Fibroblast of lung (primary cell): ENCODE measurements at places on chromosomes 7 and 10. TPM values are rescaled to one million over a fixed set of nuclear protein-coding genes. Genes with fewer than 3 reads are reported as not detected.
A peak's percentile ranks its signal among the peaks of the same experiment; 100 is the strongest.

The AKR1C2 gene
- 10.6 and 13.4 TPM in 2 replicates for total RNA-seq

The ENTPD1 gene
- 1.0 and 3.3 TPM in 2 replicates for total RNA-seq

The IFIT3 gene
- total RNA-seq, result 23.6 and 33.5 TPM in 2 replicates

The PRF1 gene
- total RNA-seq, result not detected in 2 replicates

The HTRA1 gene
- total RNA-seq, result 109 and 198 TPM in 2 replicates

The PARD3 gene
- total RNA-seq, result 43.1 and 46.4 TPM in 2 replicates

The CLEC5A gene
- not detected in 2 replicates for total RNA-seq

The CAMK2B gene
- total RNA-seq, result 0.17 and 0.26 TPM in 2 replicates

The MYOZ1 gene
- total RNA-seq, result 0.17 and 0.51 TPM in 2 replicates

The ZNF727 gene
- 1.5 and 6.4 TPM in 2 replicates for total RNA-seq

The NYAP1 gene
- total RNA-seq, result 0.26 and 0.33 TPM in 2 replicates

The LBX1 gene
- total RNA-seq, result under 0.01 TPM in 2 replicates

The FXYD4 gene
- total RNA-seq, result not detected in 2 replicates

The WASHC2A gene
- 62.9 and 64.2 TPM in 2 replicates for total RNA-seq

GRCh38 chr10:33509231-33509831 lies 174.9 kb upstream of the NRP1 start:
- DNase-seq, result peak; percentile 96

- no peak for DNase-seq
Measured at GRCh38 chr10:95411635-95412034, 120.8 kb upstream of the PDLIM1 start.

DNA sequence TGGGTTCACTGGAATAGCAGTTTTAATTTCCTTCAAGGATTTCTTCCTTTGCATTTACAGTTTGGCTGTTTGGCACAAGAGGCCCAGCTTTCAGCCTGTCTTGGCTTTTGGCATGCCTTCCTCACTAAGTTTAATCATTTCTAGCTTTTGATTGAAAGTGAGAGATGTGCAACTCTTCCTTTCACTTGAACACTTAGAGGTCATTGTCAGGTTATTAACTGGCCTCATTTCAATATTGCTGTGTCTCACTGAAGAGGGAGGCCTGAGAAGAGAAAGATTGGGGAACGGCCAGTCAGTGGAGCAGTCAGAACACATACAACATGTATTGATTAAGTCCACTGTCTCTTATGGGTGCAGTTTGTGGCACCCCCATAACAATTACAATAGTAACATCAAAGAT lies 33.9 kb downstream of the PTTG1IP2 start:
- no peak for DNase-seq

DNA sequence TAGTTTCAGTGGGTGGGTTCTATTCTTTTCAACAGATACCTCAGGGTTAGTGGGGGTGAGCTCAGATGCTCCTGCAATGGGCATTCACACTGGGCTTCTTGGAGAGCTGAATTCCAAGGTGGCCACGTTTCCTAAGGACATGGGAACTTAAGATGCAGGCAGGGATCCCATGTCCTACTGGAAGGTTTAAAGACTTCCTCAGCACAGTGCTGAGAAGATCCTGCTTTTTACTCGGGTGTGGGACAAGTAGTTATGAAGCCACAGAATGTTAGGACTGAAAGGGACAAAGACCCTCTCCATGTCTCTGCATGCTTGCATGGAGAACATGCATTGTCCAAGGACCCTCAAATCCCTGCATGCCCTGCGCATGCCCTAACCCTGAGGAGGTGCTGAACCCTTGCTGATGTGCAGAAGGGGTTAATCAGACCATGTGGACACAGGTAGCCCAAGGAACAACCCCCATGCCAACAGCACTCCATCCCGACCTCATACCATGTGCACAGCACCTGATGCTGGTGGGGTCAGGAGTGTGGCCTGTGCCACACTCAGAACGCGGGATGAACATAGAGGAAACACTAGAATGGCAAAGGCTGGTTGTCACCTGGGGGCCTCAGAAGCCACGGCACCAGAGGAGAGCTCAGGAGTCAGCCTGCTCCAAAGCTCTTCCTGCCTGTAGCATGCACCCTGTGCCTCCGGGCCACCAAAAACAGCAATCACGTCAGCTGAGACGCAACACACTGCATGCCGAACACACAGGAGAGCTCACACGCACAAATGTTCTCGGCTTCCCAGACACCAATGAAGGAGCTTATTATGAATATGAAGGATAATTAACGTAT lies 15.2 kb downstream of the IL2RA start:
- DNase-seq, result no peak

DNA sequence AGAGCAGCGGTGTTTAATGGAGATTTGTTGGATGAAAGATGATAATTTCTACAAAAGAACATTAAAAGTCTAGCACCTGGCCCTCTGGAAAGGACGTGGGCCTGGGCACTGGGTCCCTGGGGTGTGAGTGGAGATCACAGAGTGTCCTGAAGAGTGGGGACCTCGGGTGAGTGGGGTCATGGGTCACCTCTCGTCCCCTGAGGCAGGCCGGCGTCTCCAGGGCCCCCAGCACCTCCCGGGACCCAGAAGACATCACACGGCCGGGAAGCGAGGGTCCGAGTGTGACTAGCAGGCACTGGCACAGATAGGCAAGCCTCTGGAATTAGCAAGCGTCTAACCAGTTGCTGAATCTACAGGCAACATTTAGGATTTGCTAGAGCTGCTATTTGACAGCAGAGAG lies 257.2 kb downstream of the MAD1L1 start:
- no peak for DNase-seq

DNA sequence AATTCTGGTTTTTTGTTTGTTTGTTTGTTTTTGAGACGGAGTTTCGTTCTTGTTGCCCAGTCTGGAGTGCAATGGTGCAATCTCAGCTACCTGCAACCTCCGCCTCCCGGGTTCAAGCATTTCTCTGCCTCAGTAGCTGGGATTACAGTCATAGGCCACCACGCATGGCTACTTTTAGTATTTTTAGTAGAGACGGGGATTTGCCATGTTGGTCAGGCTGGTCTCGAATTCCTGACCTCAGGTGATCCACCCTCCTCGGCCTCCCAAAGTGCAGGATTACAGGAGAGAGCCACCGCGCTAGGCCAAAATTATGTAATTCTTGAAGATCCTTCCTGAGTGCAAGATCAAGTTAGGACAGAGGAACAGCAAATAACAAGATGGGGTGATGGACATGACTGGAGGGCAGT lies 719 bp downstream of the ZNF33B start:
- no peak for DNase-seq

DNA sequence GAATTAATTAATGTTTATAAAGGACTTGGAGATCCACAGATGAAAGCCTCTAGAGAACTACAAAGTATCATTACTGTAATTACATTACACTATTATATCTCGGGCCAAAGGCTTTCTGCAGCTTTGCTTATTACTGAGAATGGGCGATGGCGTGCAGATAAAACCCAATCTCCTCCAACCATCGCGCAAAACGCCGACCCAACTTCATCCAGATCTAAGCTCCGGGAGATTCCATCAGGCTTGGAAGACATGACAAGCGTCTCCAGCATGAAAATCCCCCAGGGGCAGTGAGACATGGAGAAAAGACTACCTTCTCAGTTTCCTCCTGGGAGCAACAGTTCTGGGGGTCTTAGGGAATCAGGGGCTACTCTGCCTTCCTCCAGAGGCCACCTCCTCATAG lies 42.2 kb upstream of the CUX1 start:
- no peak for DNase-seq

DNA sequence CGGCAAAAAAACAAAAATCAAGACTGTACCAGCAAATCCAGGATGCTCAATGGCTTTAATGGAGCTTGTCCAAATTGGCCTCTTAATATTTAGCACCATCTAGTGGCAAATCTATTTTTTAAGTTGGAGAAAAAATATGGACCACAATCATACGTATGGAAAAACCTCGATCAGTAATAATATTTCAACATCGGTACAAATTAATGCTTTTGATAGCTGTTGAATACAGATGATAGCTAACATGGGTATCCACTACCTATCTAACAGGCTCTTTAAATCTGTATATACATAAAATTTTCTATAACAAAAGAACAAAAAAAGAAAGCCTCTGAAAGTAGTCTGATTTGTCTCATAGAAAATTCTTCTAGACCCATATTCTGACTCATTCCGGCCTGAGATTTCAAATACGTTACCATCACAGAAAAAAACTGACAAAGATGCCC lies 29.2 kb downstream of the COA1 start:
- peak; percentile 68 for DNase-seq

GRCh38 chr7:1623810-1624209 lies 46.3 kb upstream of the ELFN1 start:
- DNase-seq, result no peak

DNA sequence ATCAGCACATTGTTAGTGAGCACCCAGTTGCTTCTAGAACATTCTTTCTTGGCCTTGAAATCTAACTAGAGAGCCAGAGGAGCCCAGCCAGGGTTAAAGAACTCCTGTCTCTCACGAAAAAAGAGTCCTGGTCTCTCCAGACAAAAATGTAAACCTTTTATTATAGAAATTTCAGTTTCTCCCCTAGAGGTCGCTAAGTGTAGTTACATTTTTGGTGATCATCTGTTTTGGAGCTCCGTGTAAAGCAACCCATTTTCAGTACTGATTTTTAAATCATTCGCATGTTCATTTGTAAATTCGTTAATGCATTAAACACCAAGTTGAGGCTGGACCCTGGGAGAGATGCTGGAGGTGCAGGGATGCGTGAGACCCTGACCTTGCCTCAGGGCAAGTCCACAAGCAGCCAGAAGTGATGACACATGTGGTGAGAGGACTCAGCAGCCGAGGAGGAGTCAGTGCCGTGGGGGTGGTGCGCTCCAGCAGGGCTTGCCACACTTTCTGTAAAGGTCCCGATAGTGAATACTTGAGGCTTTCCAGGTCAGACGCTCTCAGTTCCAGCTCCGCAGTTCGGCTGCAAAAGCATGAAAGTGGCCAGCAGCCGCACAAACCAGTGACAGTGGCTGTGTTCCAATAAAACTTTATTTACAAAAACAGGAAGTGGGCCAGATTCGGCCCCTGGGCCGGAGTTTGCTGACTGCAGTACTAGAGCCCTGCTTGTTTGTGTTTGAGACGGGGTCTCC lies 578.6 kb upstream of the FOXK1 start:
- DNase-seq, result peak; percentile 21

- peak; percentile 10 for DNase-seq
Measured at GRCh38 chr7:17934094-17934493, 6.2 kb downstream of the SNX13 start.

- peak; percentile 11 for DNase-seq
Measured at GRCh38 chr7:3092468-3092867, 48.8 kb upstream of the CARD11 start.

DNA sequence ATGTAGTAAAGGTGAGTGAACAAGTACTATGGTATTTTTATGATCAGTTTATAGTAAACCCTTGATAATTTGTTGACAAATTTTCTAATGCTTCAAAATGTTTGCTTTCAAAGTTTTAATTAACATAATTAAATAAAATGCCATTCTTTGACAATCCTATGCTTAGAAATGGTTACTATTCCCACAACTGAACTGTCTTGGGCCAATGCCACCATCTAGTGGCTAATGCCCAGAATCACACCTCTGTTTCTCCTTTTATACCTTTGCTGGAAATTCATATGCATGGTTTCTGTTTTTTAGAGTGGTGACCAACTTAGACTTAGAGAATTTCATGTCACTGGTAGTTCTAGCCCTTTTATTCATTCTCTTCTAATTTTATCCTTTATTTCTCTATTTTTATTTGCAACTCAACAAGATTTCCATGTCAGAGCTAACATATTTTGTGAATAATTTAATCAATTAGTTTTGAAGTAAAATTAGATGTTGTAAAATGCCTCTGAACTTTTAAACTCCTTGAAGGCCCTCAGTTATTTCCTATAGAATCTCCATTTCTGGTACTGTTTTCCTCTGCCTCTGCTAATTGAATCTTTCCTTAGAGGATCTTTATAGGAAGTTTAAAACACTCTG lies 31.1 kb downstream of the PCGF5 start:
- peak; percentile 33 for DNase-seq

DNA sequence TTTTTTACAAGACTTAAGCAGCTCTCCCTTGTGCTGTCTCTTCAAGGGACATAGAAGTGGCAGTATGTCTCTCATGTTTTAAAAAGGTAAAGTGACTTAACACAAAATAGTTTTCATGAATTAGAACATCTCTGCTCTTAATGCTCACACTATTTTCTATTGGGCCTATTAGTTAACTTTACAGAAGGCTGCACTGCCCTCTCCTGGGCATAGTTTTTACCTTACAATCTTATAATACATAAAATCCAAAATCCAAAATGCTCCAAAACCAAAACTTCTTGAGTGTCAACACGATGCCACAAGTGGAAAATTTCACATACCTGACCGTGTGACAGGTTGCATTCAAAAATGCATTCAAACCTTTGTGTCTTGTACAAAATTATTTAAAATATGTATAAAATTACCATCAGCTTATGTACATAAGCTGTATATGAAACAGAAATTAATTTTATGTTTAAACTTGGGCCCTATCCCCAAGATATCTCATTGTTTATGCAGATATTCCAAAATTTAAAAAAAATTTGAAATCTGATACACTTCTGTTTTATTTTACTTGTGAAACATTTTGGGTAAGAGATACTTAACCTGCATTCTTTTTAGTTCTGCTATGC lies 25.8 kb downstream of the TES start:
- no peak for DNase-seq

DNA sequence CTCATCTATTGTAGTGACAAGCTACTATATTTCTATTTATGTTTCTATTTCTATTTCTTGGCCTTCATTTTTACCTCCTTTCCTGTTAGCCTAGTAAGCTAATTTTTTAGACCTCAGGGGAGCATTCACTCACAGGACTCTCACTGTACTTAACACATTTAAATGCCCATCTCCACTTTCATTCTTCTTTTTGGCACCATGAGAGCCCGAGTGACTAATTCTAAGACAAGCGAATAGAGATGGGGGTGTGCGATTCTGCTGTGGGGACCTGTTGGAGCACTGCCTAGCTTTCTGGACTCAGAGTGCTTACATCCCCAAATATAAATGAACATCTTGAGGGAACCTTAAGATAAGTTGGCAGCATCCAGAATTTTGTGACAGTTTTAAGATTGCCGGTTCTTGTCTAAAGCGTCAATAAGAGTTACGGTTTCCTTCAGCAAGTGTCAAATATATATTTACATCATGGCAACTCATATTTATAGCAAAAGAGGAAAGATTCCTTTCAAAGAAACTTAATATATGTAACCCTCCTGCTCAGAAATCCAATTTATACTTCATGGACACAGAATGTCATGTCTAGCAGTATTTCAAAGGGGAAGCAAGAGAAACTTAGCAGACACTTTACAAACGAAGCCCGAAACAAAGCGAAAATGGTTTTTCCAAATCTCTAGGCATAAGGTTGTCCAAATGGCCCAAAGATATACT lies 54.1 kb upstream of the AFAP1L2 start:
- no peak for DNase-seq

DNA sequence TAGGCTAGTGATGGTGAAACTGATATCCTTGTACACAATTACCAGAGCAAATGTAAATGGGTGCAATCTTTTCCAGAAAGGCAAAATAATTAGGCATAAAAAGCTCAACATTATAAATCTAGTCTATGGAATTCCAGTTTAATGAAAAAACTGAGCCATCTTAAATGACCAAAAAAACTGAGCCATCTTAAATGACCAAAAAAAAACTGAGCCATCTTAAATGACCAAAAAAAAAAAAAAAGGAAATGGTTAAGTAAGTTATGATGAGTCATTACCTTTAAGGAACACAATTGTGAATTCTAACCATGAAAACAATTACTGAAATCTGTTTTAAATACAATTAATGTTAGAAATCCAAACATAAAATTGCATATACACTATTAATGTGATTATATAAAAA lies 25.3 kb downstream of the USP6NL start:
- peak; percentile 36 for DNase-seq

- DNase-seq, result no peak
Measured at GRCh38 chr10:78742730-78743615, 325.8 kb upstream of the ZMIZ1 start.

GRCh38 chr10:44706745-44707144 lies 204.4 kb upstream of the TMEM72 start:
- DNase-seq, result peak; percentile 99
